ENCODE measurements at places on chromosomes 3 and 15. TPM values are rescaled to one million over a fixed set of nuclear protein-coding genes. Genes with fewer than 3 reads are reported as not detected.

DNA sequence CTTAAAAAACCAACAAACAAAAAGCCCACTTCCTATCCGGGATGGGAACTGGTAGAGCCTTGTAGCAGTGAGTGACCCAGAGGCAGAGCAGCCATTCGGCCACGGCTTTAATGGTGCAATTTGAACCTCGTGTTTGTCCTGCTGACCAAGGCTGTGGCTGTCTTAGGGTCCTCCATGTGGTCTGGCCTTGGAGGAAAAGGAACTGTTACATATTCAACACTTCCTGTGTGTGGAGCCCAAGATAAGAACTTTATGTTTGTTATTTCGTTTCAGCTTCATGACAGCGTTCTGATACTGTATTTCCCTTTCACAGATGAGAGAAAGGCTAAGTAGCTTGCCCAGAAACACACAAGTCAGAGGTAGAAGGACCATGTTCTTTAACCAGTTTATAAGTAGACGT lies 269.8 kb downstream of the SV2B start:
- DNase-seq, result no peak

DNA sequence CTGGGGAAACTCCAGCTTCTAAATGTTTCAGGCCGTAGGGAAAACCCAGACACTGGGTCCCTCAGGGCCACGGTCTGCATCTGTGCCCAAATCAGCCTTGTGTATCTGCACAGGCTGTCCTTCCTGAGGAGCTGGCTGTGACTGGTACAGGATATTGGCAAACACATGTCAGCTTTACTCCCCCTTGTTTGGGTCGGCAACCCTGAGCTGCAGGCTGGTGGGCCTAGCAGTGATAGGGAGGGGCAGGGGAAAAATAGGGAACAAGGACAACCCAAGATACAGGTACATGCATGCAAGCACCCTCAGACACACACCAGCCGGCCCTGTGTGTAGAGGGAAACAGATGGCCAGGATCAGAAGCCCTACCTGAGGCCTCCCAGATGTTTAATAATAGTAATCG lies 28.7 kb upstream of the HCN4 start:
- DNase-seq, result no peak

- no peak for DNase-seq
Observed at GRCh38 chr15:45645026-45645980, 10.5 kb downstream of the SQOR start.

DNA sequence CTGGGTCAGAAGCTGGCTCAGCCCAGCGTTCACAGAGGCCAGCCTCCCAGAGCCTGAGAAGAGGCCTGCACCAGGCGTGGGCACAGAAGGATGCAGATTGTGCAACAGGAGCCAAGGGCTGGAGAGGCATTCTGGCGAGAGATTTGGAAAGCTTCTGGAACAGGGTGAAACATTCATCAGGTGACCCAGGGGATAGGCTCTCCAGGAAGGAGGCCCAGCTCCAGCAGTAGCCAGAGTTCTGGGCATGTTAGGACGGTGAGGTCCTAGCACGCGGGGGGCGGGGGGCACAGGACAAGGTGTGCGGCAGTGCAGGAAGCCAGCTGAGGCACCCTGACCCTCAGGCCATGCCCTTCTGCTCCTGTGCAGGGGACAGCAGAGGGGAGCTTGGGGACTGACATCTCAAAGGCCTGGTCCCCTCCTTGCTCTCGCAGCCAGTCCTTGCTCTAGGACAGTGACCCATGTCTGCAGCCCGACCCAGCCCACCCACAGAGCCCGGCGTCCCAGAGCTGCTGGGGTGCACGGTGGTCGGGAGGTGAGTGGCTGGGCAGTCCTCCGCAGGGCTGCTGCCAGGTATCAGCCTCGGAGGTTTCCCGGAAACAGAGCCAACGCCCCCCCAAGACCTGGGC lies 111.7 kb upstream of the KLF13 start:
- peak; percentile 46 for DNase-seq

The HMG20A gene
- total RNA-seq, result 28.4 TPM

DNA sequence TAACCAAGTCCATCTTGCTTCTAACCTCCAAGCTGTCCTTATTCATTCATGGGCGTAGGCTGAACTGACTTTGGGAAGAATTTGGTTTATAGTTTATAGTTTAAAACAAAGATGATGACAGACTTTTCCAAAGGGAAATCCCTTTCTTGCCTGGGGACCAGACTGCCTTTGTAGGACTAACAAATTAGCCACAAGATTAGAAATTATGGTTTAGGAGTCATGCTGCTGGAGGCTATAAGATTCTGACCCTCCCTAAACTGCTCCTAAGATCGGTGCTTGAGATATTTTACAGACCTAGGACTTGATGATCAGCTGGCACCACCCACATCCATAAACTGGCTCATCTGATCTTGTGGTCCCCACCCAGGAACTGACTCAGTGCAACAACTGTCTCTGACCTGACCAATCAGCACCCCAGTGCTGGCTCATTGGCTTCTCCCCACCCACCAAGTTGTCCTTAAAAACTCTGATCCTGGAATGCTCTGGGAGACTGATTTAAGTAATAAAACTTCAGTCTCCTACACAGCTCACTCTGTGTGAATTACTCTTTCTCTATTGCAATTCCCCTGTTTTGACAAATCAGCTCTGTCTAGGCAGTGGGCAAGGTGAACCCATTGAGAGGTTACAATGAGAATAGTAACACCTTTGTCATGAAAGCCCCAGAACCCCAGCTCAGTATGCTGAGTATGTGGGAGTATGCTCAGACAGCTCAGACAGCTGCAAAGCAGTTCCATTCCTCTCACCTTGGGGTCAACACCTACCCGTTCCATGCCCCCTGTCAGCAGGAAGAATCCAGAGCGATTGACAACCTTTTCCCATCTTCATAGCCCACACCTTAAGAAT lies 51.6 kb upstream of the C15orf39 start:
- peak; percentile 100 for DNase-seq

GRCh38 chr3:180278583-180279188 lies 241.9 kb upstream of the PEX5L start:
- DNase-seq, result no peak

DNA sequence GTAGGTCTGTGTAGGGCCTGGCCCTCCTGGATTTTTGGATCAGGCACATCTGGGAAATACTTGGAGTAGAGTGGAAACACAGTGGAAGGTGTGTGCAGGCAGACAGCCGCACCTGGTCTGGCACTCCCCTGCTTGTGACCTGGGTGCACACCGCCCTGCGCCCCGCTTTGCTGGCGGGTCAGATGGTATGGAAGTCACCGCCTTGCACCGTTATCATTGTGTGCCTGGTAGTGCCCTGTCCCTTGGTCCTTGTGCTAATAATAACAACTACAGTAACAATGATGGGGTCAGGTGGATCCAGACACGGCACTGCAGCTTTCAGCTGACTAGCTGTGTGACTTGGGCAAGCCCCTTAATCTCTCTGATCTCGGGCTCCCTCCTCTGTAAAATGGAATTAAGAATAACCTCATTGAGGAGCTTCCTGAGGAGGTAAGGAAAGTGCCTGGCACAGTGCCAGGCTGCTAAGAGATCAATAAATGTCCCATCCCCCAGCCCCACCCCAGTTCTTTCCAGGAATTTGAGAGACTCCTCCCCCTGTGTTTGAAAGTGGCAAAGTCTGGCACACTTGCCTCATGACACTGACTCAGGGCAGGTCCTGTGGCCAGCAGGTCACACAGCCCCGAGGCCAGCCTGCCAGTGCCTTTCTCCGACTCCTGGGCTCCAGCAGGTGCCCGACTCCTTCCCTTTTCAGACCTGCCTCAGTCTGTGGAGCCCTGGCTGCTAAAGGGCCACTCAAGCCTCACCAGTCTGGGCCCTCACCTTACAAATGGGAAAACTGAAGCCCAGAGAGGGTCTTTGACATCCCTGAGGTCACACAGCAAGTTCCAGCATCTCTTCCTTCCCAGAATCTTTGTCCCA lies 9.8 kb downstream of the ISG20 start:
- DNase-seq, result peak; percentile 55

GRCh38 chr15:31324806-31325594 lies 1.6 kb upstream of the KLF13 start:
- no peak for DNase-seq

The SPSB4 gene
- not detected for total RNA-seq

The EFCC1 gene
- not detected for total RNA-seq

DNA sequence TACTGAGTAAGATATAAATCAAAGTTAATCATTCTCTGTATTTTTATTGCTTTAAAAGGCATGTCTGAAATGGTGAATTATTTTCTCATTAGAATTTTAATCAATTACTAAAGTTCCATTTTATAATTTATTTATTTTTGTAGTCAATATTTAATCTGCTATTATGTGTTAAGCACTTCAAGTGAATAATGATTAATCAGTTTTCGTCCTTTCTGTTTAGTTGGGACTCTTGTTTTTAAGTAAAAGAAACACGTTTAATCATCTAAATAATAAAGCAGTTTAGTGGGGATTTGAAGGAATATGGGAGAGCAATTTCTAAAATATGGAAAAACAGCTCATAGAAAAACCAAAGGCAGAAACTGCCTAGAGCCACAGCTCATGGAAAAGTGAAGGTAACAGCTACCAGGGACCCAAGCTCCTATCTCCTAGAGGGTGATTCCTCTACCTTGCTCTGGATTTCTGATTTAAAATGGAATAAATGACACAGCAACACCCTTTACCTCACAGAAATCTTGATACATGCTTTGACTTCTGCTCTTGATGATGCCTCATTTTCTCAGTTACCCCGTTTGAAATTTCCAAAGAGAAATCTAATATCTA lies 28.0 kb upstream of the SUCNR1 start:
- DNase-seq, result no peak

The ITPKA gene
- total RNA-seq, result 9.2 TPM

DNA sequence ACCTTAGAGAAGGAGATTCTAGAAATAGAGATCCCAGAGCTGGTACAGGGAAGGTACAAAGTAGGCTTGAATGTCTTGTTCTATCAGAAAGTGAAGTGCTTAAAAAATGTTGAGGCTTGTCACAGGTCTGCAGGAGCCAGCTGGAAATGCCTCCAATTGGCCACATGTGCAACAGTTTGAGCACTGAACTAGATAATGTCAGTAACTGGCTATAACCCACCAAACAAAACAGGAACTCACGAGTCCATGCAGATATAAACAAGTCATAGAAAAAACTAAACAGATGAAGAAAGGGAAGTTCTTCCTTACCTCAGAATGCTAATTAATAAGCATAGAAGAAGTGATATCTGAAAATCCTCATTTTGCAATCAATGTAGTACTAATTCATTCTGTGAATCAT lies 11.9 kb upstream of the TF start:
- no peak for DNase-seq

The MESP1 gene
- 2.5 TPM for total RNA-seq

- DNase-seq, result peak; percentile 37
Observed at GRCh38 chr3:81581966-81582599, 179.4 kb downstream of the GBE1 start.

The DNAJC13 gene
- 50.0 TPM for total RNA-seq

- DNase-seq, result no peak
Observed at GRCh38 chr15:40439461-40439959, 1.2 kb upstream of the BAHD1 start.
